Activated CD4-positive, alpha-beta T cell treated with anti-CD3 and anti-CD28 coated beads, Interleukin-2, amount 50 U/mL, for 24 hours (primary cell): ENCODE measurements at places on chromosomes 1 and 21.

- no peak for DNase-seq
Measured at GRCh38 chr21:38775733-38776132, 30.0 kb upstream of the ETS2 start.

- no peak for DNase-seq
Measured at GRCh38 chr1:233248014-233248413, 47.5 kb downstream of the PCNX2 start.

DNA sequence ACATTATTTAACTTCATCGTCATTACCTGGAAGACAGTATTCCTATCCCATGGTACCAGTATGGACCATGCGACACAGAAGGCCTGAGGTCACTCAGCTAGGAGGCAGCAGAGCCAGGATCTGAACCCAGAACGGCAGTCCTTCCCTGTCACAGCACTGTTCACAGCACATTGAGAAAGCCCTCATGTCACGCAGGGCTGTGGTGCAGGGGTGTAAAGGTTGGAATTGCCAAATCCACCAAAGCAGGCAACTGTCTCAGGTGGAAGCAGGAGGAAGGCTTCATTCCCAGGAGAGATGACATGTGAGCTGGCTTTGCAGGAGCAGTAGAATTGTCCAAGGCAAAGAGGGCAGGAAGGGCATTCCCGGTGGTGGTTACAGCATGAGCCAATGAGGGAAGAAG lies 9.9 kb upstream of the TTC22 start:
- DNase-seq: no peak

DNA sequence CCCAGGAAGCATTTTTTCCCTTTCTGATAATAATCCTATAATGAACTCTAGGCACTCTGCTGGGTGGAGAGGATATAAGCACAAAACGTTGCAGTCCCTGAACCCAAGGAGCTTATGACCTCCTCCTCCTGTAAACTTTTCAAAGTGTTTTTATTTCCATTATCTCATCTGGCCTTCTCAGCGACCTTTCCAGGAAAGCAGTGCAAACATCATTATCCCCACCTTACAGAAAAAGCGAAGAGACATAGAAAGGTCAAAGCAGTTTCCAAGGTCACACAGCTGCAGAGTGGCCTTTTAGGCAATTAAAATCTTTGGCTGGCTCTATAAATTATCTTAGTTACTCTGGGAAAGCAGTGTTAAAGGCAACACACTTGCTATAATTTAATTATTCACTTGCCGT lies 63.8 kb downstream of the OLFML3 start:
- no peak for DNase-seq

DNA sequence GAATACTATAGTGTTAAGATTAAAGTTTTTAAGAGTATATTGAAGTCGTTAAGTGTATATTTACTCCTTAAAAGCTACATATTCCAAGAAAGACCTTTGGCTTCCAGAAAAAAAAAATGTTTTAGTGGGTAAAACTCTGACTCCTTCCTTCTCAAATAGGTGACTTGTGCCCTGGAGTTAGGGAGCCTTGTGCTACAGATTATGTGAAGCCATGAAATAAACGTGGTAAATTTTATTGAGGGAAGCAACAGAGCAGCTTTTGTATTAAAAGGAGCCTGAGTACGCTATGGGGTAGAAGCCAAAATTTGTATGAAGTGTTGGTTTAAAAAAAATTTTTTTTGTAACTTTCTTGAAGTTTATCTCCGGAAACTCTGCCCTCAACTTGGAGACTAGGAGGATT lies 994 bp downstream of the RO60 start:
- DNase-seq: no peak

DNA sequence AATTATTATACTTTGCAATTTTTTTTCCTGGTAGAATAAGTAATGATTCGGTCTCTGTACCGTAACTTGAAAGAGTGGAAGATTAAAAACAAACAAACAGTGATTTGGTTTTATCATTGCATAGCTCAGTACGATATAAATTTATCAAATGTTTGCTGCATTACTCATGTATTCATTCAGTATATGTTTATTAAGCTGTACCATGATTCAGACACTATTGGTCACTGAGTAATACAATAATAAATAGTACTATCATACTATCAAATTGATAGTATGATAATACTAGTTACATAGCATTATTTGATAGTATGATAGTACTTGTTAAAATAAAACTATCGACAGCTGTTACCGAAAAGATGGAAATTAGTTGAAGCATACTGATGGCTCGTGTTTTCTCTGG lies 12.1 kb downstream of the CENPF start:
- DNase-seq: no peak

GRCh38 chr1:233368106-233368788 lies 40.7 kb downstream of the MAP3K21 start:
- no peak for DNase-seq

DNA sequence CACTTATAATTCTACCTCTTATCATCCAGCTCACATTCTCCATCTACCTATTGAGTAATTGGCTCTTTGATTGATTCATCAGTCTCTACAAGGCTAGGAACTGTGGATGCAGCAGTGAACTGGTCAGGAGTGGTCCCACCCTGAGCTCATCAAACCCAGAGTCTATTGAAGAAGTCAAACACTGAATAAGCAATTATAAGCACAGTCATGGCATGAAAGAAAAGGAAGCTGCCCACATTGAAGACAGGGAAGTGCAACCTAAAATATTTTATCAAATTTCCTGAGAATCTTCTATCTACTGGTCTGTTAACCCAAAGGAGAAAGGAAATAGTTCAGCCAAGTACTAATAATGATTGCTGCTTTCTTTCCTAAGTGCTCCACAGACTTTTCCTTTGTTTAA lies 35.7 kb downstream of the ACP6 start:
- DNase-seq: no peak

- DNase-seq: no peak
Measured at GRCh38 chr1:87435484-87435883, 106.8 kb downstream of the LMO4 start.

- no peak for DNase-seq
Measured at GRCh38 chr1:161994175-161994668, 29.4 kb downstream of the OLFML2B start.

DNA sequence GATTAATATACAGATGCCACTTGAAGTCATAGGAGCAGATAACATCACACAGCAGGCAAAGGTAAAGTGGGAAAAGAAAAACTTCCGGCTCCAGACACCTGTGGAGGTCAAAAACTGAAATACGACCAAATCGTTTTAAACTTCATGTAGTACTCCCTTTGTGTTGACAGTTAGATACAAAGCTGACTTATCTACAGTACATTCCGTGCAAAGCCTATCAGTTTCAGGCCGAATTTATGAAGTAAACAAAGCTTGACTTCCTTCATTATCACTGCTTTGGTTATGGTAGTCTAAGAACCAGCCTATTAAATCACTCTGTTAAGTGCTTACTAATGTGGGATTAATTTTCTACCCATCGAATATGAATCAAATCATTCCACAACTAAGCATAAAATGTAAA lies 156.3 kb downstream of the SMYD3 start:
- no peak for DNase-seq

GRCh38 chr1:65832296-65832695 lies 39.6 kb downstream of the PDE4B start:
- DNase-seq: no peak

DNA sequence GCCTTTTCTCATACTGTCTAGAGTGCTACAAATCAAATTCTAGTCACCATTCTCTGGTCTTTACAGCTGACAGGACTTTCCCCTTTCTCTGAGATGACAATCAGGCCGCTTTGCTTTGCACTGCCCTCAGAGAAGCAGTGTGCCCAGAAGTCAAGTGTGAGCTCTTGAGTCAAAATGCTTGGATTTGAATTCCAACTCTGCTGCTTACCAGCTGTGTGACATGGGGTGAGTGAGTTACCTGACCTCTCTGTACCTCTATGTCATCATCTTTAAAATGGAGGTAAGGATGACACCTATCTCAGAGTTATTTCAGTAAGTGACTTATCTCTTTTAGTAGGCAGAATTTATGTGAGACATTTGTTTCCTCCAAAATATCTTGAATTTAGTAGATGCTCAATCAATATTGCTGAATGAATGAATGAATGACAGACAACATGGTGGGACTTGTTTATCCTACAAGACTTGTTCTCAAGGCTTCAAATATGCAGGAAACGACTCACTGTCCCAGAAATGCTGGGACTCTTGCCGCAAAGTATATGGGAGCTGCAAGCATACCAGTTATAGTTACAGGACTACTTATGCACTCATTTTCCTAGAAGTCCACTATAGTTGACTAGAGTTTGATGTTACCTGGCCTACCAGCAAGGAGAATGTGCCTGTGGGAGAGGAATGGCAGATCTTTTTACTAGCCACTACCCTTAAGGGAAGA lies 38.1 kb upstream of the A3GALT2 start:
- no peak for DNase-seq

DNA sequence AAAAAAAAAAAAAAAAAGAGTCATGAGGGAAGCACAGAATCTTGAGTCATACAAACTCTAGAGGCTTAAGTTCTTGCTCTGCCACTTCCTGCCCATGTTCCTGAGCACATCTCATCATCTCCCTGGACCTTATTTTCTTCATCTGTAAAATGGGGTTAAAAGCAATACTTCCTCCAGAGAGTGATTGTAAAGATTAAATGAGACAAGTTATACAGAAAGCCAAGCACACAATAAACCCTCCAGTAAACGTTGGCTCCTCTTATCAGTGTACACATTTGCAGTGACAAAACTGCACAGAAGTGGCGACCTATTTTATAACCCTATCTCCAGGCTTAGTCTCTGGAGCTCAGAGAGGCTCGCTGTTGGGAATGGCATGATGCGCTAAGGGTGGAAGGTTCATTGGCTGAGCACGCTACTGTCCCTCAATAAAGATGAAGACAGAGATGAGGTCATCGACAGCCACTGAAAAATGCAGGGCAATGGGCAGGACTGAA lies 82.1 kb downstream of the RRAGC start:
- no peak for DNase-seq

DNA sequence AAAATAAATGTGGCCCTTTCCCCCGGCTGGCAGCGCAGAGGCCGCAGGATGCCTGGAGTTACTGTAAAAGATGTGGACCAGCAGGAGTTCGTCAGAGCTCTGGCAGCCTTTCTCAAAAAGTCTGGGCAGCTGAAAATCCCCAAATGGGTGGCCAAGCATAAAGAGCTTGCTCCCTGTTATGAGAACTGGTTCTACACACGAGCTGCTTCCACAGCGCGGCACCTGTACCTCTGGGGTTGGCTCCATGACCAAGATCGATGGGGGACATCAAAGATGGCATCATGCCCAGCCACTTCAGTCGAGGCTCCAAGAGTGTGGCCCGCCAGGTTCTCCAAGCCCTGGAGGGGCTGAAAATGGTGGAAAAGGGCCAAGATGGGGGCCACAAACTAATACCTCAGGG lies 95.9 kb downstream of the LRIG2 start:
- no peak for DNase-seq

GRCh38 chr1:26164036-26164860 lies 4.5 kb downstream of the C1orf232 start:
- no peak for DNase-seq

DNA sequence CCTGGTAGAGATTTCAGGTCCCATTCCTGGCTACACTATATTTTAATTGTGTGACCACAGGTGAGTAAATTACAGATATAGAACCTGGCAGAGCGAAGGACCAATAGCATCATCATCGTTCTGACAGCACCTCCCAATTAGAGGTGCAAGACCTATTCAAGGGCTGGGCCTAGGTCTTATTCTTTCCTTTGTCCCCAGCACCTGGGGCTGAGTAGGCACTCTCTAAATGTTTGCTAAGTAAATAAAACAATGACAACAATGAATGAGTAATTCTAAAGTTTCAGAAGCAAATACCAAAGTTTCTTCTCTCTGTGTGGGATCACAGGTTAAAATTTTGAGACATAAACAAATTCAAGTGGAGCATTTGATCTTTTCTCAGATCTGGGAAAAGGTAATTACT lies 32.7 kb downstream of the BEND5 start:
- DNase-seq: no peak

DNA sequence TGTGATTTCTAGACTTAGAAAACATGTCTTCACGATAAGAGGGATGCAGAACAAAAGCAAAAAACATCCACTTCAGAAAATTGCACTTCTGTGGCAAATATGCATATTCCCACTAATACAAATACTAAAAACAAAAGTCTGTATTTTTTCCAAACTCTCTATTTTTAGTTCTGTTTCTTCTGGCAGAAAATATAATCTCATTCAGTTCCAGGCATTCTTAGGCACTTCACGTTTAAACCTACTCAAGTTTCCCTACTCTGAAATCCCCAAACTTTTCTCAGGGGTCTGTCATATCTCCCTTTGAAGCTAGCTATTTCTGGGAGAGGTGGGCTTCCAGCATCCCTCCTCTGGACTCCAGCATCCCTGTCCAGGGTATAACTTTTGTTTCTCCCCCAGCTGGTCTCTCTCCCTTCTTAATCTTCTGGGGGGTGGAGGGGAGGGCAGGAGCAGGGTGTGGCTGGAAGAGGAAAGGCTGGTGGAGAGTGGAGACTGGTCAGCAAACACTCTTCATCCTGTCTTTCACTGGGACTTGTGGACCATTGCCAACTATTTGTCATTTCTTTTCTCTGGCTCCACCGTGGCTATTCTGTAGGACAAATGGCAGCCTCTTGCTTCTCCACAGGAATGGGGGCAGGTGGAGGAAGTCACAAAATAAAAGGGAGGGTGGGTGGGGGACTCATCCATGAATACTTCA lies 19.6 kb upstream of the NCF2 start:
- DNase-seq: no peak

- DNase-seq: no peak
Measured at GRCh38 chr1:34188418-34188817, 11.7 kb downstream of the C1orf94 start.

- DNase-seq: no peak
Measured at GRCh38 chr1:152110365-152110859, 4.8 kb downstream of the TCHH start.

- no peak for DNase-seq
Measured at GRCh38 chr1:1179983-1180861, 6.5 kb downstream of the TTLL10 start.

GRCh38 chr1:246674049-246674448 lies 50.2 kb upstream of the SCCPDH start:
- no peak for DNase-seq

GRCh38 chr1:179493323-179493722 lies 82.4 kb downstream of the NPHS2 start:
- no peak for DNase-seq

- no peak for DNase-seq
Measured at GRCh38 chr21:41509733-41510132, 1.8 kb upstream of the TMPRSS2 start.

DNA sequence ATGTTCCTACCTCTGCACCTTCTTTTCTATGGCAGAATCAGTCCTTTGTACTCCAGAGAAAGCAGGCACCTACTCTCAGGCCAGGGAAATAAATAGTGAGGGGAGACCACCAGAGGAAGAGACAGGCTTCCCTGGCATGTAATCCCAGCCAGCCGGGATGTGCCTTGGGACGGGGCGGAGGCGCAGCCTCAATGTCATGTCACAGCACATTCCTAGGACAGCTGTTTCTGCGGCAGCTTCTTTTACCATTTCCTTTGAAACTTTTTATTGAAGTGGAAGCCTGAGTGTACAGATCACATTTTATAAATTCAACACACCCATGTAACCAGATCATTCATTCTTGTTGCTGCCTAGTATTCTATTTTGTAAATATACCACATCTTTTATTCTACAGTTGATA lies 67.9 kb upstream of the ZNF326 start:
- no peak for DNase-seq
